ENCODE measurements at places on chromosomes 4 and X. TPM values are rescaled to one million over a fixed set of nuclear protein-coding genes. Genes with fewer than 3 reads are reported as not detected.

DNA sequence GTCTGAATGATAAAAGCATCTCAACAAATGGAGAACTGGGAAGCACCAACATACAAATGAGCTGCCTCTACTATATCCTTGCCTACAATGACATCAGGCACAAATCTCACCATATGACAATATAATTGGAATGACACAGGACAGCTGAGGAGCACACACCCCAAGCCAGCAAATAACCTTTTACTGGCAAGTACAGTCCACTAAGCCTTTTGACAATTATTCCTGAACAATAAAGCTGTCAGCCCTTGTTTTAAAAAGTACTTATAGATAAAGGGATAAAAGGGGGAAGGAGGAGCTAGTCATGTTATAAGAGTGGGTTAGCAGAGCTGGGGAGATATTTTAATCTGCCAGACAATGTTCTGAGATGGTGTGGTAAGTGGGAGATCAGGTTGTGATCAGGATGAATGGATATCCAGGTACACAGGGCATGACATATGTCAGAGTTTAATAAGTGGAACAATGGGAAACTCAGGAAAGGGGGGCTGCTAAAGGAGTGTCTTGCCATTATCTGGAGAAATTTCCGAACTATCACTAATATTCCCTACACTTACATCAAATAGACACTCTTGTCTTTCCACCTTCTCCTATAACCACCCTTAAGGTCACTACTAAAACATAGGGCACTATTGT, 127.6 kb downstream of the GPC3 start:
- no peaks in the 10 kb centered on the region for H3K36me3 ChIP-seq
- no peak overlapping the region for H3K27ac ChIP-seq
- H3K4me3 ChIP-seq = no peak overlapping the region
- DNase-seq = no peak
- no peaks in the 10 kb centered on the region for H3K4me1 ChIP-seq

Gene DKK2
- total RNA-seq = not detected

DNA sequence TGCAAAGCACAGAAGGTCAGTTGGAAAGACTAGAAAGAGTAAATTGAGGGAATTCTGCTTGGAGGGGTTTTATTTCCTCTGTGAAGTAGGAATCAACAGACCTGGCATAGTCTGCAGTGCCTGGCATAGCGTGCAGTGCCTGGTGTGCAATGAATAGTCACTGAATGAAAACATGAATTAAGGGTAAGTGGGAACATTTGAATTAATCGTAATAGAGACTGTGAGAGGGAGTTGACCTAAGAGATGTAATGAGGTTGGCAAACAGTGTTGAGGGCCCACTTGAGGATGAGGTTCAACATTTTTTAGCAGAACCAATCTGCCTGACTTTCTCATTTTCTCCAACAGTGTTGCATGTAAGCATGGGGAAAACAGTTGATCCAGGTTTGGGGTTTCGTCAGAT, 377.2 kb upstream of the FTHL17 start:
- H3K36me3 ChIP-seq = no peaks in the 10 kb centered on the region
- H3K4me3 ChIP-seq = no peak overlapping the region
- H3K4me1 ChIP-seq = no peaks in the 10 kb centered on the region
- H3K27me3 ChIP-seq = no peaks in the 10 kb centered on the region

Gene SULT1B1
- 0.23 TPM for total RNA-seq

DNA sequence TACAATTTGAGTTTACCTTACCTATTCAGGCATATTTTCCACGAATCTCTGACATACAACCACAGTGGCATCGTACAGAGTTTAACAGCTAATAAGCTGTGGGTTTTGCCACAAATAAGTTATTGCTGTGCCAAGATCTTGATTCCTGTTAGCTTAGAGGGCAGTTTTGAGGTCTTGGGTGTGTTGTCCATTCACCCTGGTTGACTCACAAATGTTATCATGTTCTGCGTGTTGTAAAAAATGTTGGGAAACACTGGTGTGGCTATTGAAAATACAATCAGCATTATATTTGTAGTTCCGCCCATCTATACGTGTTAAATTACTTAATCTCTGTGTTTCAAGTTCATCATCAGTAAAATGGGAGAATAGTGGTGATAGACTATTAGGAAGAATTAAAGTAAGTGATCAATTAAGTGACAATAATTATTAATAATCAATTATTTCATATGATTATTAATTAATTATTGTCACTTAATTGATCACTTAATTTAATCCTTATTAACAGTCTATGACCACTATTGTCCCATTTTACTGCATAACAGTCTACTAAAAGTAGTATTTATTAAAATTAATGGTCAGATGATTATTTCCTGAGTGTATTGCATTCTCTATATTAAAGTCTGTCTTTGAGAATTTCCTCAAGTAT, 96.3 kb downstream of the TMA16 start:
- no peaks in the 10 kb centered on the region for H3K27me3 ChIP-seq
- no peaks in the 10 kb centered on the region for H3K4me1 ChIP-seq
- no peak for DNase-seq
- no peak overlapping the region for H3K27ac ChIP-seq
- H3K36me3 ChIP-seq = no peaks in the 10 kb centered on the region
- no peak overlapping the region for H3K4me3 ChIP-seq

Gene HMGN5
- total RNA-seq = 1.5 TPM

Gene SYNPO2
- 0.14 TPM for total RNA-seq

DNA sequence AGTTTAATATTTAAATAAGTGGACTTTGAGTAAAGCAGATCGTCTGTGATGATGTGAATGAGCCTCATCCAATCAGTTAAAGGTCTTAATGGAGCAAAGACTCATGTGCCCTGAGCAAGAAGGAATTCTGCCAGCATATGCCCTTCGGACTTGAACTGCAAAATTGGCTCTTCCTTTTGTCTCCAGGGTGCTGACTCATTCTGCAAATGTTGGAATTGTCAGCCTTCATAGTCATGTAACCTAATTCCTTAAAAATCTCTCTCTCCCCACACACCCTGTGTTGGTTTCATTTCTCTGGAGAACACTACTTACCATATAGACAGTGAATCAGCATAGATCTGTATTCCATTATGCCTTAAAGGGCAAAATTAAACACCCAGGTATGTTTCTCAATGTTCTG, 609.8 kb upstream of the GALNTL6 start:
- no peaks in the 10 kb centered on the region for H3K27me3 ChIP-seq
- no peaks in the 10 kb centered on the region for H3K36me3 ChIP-seq
- H3K27ac ChIP-seq = no peak overlapping the region
- no peaks in the 10 kb centered on the region for H3K4me1 ChIP-seq
- no peak overlapping the region for H3K4me3 ChIP-seq

Gene CXorf38
- 16.8 TPM for total RNA-seq

GRCh38 chrX:30246769-30247489, at the start of gene MAGEB1:
TSS of gene MAGEB1 (plus strand) at chrX:30247146. CDS start at chrX:30250494, 3,348 bp downstream.
- H3K36me3 ChIP-seq = no peaks in the 10 kb centered on the region
- no peaks in the 10 kb centered on the region for H3K27me3 ChIP-seq
- DNase-seq = no peak
- no peak within 1 kb of the TSS for H3K4me3 ChIP-seq

DNA sequence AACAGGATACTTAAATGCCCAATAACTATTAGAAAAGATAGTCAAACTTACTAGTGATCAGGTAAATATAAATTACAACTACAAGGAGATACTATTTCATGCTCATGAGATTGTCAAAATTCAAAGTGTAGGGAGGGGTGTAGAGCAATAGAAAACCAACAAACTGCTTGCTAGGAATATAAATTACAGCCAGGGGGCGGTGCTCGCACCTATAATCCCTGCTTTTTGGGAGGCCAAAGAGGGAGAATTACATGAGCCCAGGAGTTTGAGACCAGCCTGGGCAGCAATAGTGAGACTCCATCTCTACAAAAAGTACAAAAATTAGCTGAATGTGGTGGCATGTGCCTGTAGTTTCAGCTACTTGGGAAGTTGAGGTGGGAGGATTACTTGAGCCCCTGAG, 556.5 kb upstream of the NR3C2 start:
- no peaks in the 10 kb centered on the region for H3K27me3 ChIP-seq
- H3K4me1 ChIP-seq = no peaks in the 10 kb centered on the region
- H3K27ac ChIP-seq = no peak overlapping the region
- no peak for DNase-seq

- H3K4me1 ChIP-seq = no peaks in the 10 kb centered on the region
- no peak overlapping the region for H3K27ac ChIP-seq
- H3K4me3 ChIP-seq = no peak overlapping the region
Observed at GRCh38 chr4:17717301-17717700, 64.1 kb downstream of the FAM184B start.

DNA sequence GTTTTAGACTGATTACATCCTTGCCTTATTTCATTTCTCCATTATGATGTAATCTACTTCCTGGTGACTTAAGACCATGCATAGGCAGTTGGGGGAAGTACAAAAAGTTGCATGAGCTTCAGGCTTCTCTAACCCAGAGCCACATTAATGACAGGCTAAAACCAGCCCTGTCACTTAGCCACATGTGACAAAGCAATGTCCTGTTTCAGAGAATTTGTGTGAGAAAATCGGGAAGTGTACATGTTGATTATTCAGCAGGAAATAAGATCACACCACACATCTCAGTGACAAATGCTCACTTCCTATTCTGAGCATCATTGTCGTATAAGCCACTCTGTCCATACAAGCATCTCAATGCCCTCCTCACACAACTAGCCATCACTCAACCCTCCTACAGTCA, 98.5 kb upstream of the MAGEB16 start:
- H3K27ac ChIP-seq = no peak overlapping the region
- no peak for DNase-seq
- no peak overlapping the region for H3K4me3 ChIP-seq
- H3K27me3 ChIP-seq = no peaks in the 10 kb centered on the region
- no peaks in the 10 kb centered on the region for H3K4me1 ChIP-seq

- no peaks in the 10 kb centered on the region for H3K27me3 ChIP-seq
- no peak overlapping the region for H3K27ac ChIP-seq
- H3K4me3 ChIP-seq = no peak overlapping the region
- H3K36me3 ChIP-seq = peaks cover 33% of the 10 kb centered on the region
- DNase-seq = no peak
Observed at GRCh38 chrX:24768556-24768955, 74.8 kb downstream of the POLA1 start.

Gene GABRA4
- not detected for total RNA-seq

Gene CCDC110
- total RNA-seq = not detected

DNA sequence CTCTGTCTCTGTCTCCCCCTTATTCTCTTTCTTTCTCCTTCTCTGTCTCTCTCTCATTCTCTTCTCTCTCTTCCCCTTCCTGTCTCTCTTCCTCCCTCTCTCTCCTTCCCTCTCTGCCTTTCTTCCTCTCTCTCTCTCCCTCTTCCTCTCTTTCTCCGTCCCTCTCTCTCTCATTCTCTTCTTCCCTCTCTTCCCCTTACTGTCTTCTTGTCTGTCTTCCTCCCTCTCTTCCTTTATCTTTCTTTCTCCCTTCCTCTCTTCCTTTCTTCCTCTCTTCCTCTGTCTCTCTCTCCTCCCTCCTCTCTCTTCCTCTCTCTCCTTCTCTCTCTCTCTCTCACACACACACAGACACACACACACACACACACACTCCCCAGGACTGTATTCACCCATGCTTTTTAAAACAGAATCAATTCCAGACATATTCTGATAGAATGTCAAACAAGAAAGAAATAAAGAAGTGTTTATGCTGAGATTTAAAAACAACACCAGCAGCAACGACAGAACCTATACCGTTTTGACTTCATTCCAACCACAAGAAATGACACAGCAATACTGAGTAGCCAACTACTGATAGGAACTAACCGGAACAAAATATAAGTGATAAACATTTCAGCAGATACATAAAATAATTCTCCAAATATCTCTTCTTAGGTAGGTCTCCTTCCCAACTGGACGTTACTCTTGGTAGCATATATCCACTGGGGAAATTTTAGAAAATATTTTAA, 296.7 kb downstream of the ASMT start:
- no peaks in the 10 kb centered on the region for H3K4me1 ChIP-seq
- H3K4me3 ChIP-seq = no peak overlapping the region
- H3K27me3 ChIP-seq = no peaks in the 10 kb centered on the region
- H3K36me3 ChIP-seq = no peaks in the 10 kb centered on the region
- no peak overlapping the region for H3K27ac ChIP-seq

- no peak overlapping the region for H3K27ac ChIP-seq
- H3K36me3 ChIP-seq = no peaks in the 10 kb centered on the region
- no peak overlapping the region for H3K4me3 ChIP-seq
- H3K4me1 ChIP-seq = no peaks in the 10 kb centered on the region
- H3K27me3 ChIP-seq = no peaks in the 10 kb centered on the region
Observed at GRCh38 chr4:33715841-33716395, 2528.4 kb downstream of the ARAP2 start.
